ENCODE measurements at places on chromosomes 12 and 14.

DNA sequence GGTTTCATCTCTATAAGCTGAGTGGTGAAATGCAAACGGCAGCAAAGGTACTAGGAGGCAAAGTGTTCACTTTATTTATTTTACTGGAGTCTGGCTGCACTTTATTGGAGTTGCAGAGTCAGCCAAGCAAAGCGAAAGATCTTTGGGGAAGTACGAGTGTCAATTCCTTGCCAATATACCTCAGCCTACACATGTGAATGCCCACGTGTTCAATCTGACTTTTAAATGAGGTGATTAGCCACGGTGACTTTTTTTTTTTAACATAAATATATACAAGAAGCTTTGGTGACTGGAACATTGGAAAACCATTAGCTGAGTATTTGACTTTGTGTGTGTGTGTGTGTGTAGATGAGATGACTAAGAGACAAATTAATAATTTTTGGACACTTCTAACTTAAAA lies 178.8 kb downstream of the NTS start:
- DNase-seq: no peak

GRCh38 chr12:125540580-125541204 lies 475.5 kb downstream of the AACS start:
- no peak for DNase-seq

DNA sequence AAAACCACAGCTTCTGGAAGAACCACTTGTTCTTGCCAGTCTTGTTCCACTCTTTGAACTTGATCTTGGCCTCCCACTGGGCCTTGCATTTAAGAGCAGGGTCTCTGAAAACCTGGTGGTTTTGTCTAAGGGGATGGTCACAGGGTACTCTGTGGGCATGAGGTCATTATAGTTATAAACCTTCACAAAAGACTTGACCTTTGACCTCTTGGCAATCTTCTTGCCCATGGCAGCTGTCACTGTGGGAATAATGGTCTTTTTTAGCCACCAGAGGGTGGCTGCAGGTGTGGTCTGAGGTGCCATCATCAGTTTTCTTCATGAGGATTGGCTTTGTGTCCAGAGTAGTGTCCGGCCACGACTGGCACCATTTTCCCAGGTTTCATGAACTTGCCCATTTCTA lies 9.1 kb downstream of the ATP6V0A2 start:
- no peak for DNase-seq

DNA sequence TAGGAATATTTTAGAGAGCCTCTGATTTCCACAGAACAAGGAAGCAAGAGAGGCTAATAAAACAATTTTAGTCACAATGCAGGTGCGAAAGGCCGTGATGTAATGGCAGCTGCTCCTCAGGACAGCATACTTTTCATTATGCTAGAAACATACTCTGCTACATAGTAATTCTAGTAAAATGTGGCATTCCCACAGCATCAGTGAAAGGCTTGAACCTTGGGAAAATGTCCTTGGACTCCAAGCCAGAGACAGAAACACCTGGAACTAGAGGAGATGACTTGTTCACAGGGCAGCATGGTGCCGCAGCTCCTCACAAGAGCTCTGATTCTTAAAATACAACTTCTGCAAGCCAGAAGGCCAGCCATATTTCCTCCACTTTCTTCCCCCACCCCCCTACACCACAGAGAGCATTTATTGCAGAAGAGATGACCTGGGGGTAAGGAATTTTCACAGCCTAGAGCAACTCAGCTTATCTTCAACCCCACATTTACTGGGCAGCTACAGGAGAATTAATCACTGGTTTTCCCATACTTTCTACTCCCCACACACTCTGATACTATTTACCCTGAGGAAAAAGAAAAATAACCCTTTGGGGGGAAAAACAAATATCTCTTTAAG lies 15.8 kb downstream of the ABCC9 start:
- DNase-seq: no peak

- no peak for DNase-seq
Measured at GRCh38 chr12:71007020-71007419, 86.5 kb upstream of the PTPRR start.

DNA sequence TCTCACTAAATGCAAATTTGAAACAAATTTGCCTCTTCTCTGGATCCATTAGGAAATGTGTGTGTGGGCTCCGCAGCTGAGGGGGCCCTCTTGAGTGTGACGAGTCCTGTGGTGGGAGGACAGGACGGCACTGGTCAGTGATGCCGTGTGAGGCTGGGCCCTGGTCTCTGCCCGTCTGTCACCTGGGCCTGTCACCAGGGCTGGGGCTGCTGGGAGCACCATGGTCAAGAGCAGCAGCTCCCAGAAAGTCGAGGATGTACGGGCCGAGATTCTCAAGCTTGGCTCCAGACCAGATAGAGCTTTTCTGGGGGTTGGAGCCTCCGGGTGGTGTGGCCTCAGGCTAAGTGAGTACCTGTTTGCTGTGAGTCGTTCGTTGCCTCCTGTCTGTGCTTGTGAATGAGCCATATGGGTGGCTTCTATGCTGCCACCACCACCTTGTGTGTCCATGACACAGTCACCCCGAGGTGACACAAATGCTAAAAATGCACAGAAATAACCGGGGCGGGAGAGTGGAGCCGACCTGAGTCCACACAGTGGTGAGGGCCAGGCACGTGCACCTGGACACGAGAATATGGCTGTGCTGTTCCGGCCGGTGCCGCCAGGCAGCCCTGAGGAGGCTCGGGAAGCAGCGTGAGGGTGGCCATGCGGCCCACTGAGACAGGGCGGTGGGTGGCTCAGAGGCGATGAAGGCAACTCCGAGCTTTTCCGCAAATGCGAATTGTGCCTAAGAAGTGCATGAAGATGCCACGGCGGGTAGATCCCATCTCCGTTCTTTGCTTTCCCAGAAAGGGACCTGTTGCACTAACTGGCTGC lies 8.7 kb downstream of the PGAM5 start:
- no peak for DNase-seq

- DNase-seq: peak; percentile 77
Measured at GRCh38 chr12:66065641-66066136, 64.9 kb downstream of the LLPH start.

DNA sequence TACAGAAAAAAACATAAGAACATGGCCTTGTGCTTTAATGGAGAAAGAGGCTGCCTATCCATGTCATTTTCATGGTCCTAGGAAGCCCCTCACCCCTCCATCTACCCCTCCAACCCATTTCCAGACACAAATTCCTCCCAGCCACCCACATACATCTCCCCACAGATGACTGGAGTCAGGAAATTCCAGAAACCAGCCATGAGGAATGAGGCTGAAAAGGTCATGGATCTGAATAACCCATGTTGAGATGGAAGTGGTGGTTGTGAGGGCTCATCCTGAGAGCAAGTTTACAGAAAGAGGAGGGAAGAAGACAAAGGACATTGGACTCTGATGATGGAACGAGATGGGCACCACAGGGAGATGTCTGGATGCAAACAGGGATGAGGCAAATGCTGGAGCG lies 23.9 kb upstream of the C12orf42 start:
- DNase-seq: no peak

DNA sequence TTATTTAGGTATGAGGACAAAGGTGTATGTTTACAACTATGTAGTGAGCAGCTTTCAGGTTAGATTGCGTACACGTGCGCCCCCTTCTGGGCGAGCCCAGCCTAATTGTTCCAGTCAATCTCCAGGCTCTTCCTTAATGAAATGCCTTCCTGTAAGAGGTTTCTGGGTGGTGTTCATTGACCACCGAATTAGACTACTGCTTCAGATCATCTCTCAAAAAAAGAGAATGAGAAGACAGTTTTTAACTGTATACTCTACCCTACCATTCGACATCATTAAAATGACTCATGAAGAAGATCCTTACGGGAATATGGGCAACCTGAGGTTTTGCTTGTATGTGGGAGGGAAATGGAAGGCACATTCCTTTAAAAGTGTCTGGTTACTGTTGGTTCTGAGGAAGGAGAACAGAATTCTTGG lies 2.1 kb downstream of the LUM start:
- DNase-seq: peak; percentile 64

- DNase-seq: no peak
Measured at GRCh38 chr14:98227000-98227726, 1044.8 kb downstream of the BCL11B start.

GRCh38 chr12:9736936-9737705 lies 4.2 kb upstream of the CLECL1 start:
- no peak for DNase-seq

GRCh38 chr12:100656856-100657255 lies 83.4 kb downstream of the GAS2L3 start:
- peak; percentile 58 for DNase-seq

GRCh38 chr12:131530422-131530821 lies 180.5 kb upstream of the SFSWAP start:
- no peak for DNase-seq

DNA sequence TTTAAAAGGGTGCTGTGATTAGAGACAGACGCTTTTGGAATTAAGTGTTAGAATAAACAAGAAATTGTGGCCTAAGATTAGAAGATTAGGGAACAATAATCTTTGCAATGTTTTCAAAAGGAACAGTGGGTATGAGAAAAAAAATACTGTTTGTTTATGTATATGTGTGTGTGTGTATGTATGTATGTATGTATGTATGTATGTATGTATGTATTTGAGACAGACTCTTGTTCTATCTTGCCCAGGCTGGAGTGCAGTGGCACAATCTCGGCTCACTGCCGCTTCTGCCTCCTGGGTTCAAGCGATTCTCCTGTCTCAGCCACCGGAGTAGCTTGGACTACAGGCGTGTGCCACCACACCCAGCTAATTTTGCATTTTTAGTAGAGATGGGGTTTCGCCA lies 81.6 kb downstream of the TRAFD1 start:
- DNase-seq: no peak

GRCh38 chr12:94587266-94588241 lies 62.8 kb downstream of the TMCC3 start:
- DNase-seq: no peak

GRCh38 chr12:58079806-58080205 lies 138.4 kb downstream of the ATP23 start:
- DNase-seq: no peak

DNA sequence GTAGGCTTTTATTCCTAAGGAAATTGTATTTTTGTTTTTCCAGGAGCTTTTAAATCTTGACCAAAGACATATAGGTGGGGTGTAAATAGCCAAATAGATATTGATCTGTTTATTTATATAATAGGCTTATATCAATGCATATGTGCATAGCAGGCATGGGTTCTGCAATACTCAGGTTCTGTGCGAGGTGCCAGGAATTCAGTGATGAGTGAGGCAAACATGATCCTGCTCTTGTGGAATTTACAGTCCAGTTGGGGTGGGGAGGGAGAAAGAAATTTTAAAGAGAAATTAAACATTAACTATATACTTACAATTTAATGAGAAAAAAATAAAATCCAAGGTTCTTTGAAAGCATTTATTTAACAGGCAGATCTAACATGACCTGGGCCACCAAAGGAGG lies 160.3 kb upstream of the HIF1A start:
- no peak for DNase-seq

DNA sequence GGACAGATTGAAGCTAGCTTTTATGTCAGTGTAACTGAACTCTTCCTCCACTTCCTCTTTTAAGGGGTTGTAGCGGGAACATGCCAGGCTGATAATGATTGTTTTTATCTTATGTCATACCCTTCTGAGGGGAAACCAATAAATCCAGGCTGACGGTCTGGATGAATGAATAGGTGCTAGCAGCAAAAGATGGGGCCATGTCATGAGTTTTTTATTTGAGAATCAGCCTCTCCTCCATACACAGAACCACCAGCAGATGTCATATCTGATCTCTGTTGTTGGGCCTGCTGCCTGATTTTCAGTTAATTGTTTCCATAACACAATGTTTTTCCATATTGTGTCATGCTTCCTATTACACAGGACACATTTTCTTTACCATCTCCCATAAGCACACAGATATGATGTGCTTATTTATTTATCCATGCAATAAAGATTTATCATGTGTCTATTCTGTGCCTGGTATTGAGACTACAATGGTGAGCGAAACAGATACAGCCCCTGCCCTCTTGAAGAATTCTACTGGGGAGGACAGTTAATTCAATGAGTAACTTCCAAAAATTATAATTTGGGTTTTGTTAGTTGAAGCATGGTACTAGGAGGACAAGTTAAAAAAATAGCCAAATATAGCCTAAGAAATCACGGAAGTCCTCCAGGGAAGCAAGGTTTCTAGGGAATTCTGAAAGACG lies 33.6 kb upstream of the CRY1 start:
- peak; percentile 41 for DNase-seq

- no peak for DNase-seq
Measured at GRCh38 chr14:92287987-92288386, 35.0 kb upstream of the SLC24A4 start.

GRCh38 chr12:103379670-103380069 lies 116.1 kb downstream of the C12orf42 start:
- DNase-seq: no peak

- DNase-seq: no peak
Measured at GRCh38 chr14:105918496-105919262, 392.3 kb downstream of the TMEM121 start.

GRCh38 chr14:105220699-105221597 lies 27.4 kb upstream of the BTBD6 start:
- no peak for DNase-seq

DNA sequence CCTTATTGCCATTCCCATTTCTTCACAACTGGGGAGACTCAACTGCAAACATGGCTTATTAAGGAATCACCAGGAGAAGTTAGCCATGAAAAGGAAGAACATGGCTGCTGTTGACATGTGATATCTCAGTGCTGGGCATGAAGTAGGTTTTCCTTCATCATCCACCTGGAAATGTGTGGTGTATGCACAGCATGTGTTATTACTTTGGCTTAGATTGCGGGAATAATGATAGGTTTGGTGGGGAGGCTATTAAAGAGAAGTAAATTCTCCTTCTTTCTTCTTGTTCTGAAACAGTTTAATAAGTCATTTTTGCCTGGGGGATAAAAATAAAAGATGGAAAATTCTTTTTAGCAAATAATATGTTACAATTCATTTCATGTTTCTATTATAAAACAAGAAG lies 23.7 kb upstream of the CLEC14A start:
- DNase-seq: no peak

DNA sequence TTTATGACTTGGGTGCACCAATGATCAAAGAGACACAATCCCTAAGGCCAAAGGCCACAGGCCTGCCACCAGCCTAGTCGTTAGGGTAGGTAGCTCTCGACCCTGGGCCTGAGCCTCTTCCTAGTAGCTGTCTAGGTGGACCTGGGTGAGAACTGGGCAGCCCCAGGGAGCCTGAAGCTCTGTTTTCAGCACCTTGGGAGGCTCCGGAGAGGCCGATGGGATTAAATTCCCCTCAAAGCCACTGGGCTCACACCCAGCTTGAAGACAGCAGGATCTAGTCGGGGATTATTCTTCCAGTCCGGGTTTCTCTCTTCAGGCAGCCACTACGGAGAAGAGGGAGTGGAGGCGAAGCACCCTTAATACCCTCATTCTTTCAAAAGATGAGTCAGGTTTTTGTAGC lies 79.8 kb downstream of the TMEM260 start:
- peak; percentile 88 for DNase-seq
